ENCODE measurements at places on chromosomes 3 and 15.

DNA sequence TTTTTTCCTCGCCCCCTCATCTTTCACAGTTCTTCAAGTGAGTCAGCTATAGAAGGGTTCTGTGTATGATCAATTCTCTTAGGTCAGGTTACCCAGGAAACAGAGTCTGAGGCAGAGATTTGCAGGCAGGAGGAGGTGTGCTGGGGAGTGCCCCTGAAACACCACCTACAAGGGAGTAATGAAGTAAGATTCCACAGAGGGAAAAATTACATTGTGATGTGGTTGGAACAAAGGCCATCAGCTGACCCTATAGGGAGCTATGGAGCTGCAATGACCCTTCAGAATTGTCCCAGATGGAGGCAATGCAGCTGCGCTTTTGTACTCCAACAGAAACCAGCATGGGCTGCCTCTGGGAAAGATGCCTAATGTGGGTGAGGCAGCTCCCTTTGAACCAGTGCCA, 142.2 kb upstream of the CNTN3 start:
- DNase-seq: no peak

GRCh38 chr3:98782824-98783500, 19.8 kb downstream of the ST3GAL6 start:
- DNase-seq: no peak

DNA sequence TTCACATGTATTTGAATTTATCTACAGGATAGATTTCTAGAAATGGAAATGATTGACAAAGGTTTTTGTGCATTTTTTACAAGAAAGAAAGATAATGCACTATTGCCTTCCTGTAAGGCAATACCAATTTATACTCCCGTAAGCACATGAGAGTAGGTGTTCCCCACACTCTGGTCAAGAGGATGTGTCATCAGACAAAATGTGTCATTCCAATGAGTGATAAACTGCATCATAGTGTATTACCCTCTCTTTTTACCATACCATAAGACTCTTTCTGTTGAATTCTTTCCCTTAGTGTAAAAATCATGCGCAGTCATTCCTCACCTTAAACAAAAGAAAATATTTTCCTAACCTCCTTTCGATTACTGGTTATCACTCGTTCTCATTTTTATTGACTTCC, 251.0 kb downstream of the ROBO1 start:
- no peak for DNase-seq

DNA sequence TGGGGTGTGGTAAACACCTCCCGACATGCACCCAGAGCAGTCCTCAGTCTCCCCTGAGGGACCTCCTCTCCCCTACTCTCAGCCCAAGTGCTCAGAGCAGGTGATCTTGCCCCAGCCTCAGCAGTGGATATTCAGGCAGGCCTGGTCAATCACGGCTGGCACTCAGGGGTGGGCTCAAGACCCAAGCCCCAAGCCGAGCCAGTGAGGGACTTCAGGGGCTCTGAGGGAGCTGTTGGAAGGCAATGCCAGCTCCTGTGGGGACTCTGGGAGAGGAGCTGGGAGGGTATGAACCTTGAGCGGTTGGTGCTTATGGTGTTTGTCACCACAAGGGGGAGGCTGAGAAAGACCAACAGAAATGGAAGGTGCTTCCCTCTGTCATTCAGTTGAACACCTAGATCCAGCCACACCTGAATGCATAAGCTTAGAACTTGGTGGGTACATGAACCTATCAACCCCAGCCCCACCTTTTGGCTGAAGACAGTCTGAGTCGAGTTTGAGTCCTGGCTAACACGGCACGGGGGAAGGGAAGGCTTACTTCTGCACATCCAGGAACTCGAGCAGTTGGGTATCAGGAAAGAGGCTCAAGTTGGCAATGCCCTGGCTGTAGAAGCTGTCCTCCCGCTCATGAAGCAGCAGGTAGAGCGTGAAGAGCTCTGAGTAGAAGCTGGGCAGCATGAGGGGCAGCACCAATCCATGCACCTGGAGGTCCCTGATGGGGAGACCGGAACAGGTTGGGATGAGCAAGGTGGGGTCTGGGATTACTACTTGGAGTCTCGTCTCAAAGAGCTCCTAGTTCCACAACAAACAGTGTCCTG, 19.2 kb downstream of the ALS2CL start:
- no peak for DNase-seq

GRCh38 chr3:33458446-33458845, 18.2 kb upstream of the UBP1 start:
- no peak for DNase-seq

DNA sequence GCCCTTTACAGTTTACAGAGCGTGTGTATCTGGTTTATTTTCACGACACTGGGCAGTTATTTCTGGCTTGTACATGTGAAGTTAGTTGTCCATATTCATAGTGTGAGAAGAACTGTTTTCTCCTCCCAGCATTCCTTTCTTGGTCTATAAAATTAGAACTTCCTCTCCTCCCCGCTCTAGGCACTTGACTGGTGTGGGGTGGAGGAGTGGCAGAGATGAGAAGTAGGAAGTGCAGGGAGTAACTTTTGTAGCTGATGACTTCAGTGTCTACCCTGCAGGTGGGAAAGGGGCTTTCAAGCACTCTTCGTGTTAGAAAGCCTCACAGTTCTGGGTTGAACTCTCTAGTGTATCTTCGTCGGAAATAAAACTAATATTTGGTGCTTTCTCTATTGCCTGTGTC, 13.4 kb downstream of the APOD start:
- DNase-seq: no peak

DNA sequence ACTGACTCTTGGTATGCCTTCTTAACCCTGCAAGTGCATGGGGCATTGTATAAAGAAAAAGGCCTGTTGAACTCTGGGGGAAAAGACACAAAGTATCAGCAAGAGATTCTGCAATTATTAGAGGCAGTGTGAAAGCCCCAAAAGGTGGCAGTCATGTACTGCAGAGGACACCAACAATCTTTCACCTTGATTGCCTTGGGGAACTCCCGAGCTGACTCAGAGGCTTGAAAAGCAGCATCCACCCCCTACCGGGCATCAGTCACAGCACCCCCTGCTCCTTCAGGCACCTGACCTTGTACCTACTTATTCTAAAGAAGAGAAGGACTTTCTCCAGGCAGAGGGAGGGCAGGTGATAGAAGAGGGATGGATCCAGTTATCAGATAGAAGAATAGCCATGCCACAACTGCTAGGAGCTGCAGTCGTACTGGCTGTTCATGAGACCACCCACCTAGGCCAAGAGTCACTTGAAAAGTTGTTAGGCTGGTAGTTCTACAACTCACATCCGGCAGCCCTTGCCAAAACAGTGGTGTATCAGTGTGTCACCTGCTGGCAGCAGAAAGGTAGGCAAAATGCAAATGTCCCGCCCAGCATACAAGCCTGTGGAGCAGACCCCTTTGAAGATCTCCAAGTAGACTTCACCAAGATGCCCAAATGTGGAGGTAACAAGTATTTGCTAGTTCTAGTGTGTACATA, 241.6 kb upstream of the CNTN6 start:
- no peak for DNase-seq

- no peak for DNase-seq
Observed at GRCh38 chr15:75606711-75607699, 18.5 kb downstream of the SNUPN start.

Data from activated CD4-positive, CD25-positive, alpha-beta regulatory T cell (primary cell).